Caco-2 (cell line): ENCODE measurements at places on chromosomes 11 and 22. TPM values are rescaled to one million over a fixed set of nuclear protein-coding genes. Genes with fewer than 3 reads are reported as not detected.

GRCh38 chr11:62865635-62866034 is 15.1 kb upstream of the SLC3A2 start:
- H3K4me3 ChIP-seq, result no peak overlapping the region
- no peak for DNase-seq
- peaks cover 8% of the 10 kb centered on the region for H3K4me1 ChIP-seq
- H3K27ac ChIP-seq, result no peak overlapping the region
- H3K27me3 ChIP-seq, result no peaks in the 10 kb centered on the region
- H3K36me3 ChIP-seq, result no peaks in the 10 kb centered on the region

GRCh38 chr22:22600531-22601261 is 41.6 kb upstream of the PRAME start:
- no peak overlapping the region for H3K4me3 ChIP-seq
- H3K36me3 ChIP-seq, result no peaks in the 10 kb centered on the region
- H3K27ac ChIP-seq, result no peak overlapping the region
- no peaks in the 10 kb centered on the region for H3K4me1 ChIP-seq
- DNase-seq, result no peak

- H3K4me1 ChIP-seq, result 0 out of 2 replicates have a peak, but pooled peaks cover 5% of the 10 kb centered on the region
- no peaks in the 10 kb centered on the region for H3K36me3 ChIP-seq
- DNase-seq, result no peak
- no peak overlapping the region for H3K27ac ChIP-seq
- 0 out of 2 replicates have a peak, but pooled peaks cover 4% of the 10 kb centered on the region for H3K27me3 ChIP-seq
- no peak overlapping the region for H3K4me3 ChIP-seq
Measured at GRCh38 chr11:107961480-107961879, 33.2 kb downstream of the RAB39A start.

DNA sequence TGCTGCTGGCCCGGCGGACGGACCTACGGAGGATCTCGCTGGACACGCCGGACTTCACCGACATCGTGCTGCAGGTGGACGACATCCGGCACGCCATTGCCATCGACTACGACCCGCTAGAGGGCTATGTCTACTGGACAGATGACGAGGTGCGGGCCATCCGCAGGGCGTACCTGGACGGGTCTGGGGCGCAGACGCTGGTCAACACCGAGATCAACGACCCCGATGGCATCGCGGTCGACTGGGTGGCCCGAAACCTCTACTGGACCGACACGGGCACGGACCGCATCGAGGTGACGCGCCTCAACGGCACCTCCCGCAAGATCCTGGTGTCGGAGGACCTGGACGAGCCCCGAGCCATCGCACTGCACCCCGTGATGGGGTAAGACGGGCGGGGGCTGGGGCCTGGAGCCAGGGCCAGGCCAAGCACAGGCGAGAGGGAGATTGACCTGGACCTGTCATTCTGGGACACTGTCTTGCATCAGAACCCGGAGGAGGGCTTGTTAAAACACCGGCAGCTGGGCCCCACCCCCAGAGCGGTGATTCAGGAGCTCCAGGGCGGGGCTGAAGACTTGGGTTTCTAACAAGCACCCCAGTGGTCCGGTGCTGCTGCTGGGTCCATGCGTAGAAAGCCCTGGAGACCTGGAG is 74.1 kb downstream of the LRP5 start:
- no peak overlapping the region for H3K4me3 ChIP-seq
- no peak overlapping the region for H3K27ac ChIP-seq
- peaks cover 13% of the 10 kb centered on the region for H3K4me1 ChIP-seq
- no peaks in the 10 kb centered on the region for H3K27me3 ChIP-seq

GRCh38 chr22:37647928-37648327 is 8.5 kb downstream of the SH3BP1 start:
- no peak overlapping the region for H3K4me3 ChIP-seq
- H3K36me3 ChIP-seq, result no peaks in the 10 kb centered on the region; the same call in none of the 2 replicates
- H3K27me3 ChIP-seq, result no peaks in the 10 kb centered on the region

Gene MAPK11
- total RNA-seq, result 1.3 and 1.4 TPM in 2 replicates

Gene CDON
- total RNA-seq, result 5.7 and 6.8 TPM in 2 replicates

Gene MB
- 0.28 and 0.77 TPM in 2 replicates for total RNA-seq
